Stimulated activated naive CD4-positive, alpha-beta T cell treated with Interleukin-2 at 50 U/mL for 16 hours (primary cell): ENCODE measurements at places on chromosomes 7 and 10.

GRCh38 chr7:7701527-7701926, 16.9 kb downstream of the RPA3 start:
- no peak for DNase-seq

DNA sequence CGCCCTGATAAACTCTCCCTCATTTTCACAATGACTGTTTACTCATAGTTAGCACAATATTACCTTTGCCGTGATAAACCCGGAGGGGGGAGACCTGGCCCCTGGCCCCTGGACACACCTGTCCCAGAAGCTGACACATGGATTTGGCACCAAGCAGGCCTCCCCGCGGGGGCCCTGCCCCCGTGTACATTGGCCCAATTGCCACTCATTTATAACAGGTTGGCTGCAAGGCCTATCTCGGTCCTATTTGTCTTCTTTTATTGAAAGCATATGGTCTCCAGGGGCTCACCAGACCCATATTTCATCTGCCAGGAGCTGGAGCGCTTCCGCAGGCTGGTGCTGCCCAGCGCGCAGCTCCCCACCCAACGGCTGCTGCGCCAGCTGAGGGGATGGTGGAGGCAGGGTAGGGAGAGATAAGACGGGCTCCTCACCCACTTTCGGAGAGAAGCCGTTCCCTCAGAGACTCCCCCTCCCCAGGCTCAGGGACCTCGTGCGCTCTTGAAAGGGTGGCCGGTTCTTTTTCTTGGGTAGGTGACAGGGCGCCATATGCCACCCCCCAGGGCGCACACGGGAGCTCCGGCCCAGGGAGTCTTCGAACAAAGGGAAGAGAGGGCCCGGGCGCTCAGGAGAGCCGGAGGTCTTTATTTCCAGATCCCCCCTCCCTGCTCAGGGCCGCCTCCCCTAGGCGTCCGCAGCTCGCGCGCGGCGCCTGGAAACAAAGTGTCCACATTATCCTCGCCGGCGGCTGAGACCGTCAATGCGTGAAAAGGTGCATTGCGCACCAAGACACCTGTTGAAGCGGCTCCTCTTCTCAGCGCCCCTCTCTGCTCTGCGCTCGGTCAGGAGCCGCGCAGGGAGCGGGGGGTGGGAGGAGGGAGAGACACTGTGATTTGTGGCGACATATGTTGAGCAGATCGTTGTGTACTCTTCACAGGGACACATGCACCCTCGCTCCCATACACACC, 4.3 kb upstream of the NEUROG3 start:
- no peak for DNase-seq

DNA sequence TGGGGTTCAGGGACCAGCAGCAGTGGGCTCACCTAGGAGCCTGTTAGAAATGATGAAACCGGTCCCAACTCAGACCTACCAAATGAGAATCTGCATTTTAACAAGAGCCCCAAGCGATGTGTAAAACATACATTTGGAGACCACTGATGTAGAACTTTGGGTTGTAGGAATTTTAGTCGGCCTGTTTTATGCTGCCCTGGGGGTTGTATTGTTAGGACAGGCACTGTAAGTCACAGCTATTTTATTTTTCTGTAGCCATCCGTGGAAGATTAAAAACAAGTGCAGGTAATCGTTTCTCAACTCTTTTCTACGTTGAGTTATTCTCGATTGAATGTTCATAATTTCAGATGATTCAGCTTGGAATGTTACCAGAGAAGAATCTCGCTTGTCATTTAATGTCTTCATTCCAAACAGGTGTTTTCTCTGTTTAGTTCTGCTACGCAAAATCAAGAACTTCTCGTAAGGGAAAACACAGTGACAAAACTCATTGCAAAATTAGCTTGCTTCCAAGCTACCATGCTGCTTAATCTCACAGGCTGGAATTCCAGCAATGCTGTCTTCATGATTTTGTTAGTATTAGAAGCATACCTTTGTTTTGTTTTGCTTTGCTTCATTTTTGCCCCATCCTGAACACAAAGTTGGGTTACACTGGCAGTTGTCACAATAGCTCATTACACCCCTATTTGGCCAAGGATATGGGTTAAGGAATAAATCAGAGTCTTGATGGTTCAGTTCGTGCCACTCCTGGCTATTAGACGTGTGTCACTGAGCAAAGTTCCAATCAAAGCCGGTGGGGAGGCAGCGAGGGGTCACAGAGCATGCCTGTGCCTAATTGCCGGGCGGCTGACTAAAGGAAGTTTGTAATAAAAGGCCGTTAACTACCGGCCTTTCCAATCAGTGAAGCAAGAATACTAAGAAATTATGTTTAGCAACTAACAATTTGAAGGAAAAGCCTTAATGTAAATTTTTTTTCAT, 676.9 kb downstream of the GATA3 start:
- no peak for DNase-seq

- DNase-seq = no peak
These were observed 32.6 kb downstream of the CFAP43 start for GRCh38 chr10:104199567-104199966.

- DNase-seq = no peak
These were observed 66.4 kb downstream of the PTF1A start for GRCh38 chr10:23258516-23258915.

GRCh38 chr10:11670381-11670780, 58.9 kb upstream of the USP6NL start:
- no peak for DNase-seq

- peak; percentile 20 for DNase-seq
These were observed 106.7 kb downstream of the TES start for GRCh38 chr7:116316838-116317628.

GRCh38 chr7:106110238-106110560, 1.9 kb downstream of the SYPL1 start:
- no peak for DNase-seq

DNA sequence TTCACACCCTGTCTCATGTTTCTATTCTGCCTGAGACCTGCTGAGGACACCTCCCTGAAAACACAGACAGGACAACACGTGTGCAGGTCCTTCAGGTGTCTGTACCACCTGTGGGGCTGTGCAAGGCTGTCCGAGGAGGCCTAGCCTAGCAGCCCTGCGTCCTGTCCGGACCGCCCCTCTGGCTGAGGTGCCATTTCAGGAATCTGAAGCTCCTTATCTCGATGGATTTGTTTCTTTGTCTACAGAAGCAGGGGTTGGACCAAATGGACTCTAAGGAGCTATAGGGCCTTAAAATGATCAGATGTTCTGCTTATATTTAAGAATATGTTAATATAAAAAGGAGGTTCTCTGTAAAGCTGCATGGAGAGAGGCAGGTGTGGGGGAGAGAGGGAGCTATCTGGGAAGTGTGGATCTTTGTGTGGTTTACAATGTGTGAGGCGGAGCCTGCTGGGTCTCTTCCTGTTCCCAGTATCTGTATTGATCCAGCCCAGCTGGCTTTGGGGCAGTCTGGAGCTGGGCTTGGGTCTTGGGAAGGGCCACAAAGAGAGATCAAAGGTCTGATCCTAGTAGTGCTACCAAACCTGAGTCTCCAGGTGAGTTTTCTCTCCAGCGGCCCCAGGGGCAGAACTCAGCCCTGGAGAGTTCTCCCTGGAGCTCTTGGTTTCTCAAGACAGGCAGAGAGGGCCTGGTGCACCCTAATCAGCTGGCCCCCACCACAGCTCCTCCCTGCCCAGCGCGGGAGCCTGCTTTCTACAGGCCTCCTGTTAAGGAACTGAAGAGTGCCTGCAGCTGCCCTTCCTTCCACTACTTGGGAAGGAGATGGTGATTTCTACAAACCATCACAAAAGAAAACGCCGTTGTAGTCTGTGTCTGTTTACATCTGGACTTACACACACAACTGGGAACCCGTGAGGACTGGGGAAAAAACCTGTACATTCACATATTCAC, 3.4 kb upstream of the MNX1 start:
- DNase-seq = no peak

- DNase-seq = no peak
These were observed 3.9 kb upstream of the MIOS start for GRCh38 chr7:7562736-7563135.

DNA sequence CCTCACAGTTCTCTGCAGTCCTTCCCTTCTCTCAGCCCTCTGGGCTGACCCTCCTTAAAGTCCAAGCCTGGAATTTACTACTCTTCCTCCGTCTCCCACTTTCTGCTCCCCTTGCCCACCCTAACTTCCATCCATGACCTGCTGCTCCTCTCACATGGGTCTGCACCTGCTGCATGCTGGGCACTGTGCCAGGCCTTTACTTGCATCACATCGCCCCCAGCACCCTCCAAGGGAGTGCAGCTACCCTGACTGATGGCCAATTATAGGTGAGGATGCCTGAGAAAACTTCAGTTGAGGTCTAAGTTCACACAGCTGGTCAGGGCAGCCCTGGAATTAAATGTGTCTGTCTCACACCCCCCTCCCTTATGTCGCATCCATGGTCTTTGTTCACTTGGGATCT, 53.6 kb upstream of the ZPBP start:
- DNase-seq = no peak

DNA sequence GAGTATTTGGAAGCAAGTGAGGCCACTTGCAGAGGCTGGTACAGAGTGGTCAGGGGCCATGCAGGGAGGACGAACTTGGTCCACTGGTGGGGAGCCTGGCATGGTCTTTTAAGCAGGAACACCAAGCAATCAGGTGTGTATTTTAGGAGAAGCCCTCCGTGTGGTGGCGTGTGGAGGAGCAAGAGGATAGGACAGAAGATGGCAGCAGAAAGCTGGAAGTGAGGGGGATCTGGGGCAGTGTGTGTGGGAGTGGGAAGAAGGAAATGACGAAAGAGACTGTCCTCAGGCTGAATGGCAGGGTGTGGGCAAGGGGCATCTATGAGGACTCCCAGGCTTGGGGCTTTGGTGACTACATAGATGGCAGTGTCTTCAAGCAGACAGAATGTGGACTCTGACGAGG, 51.2 kb downstream of the TEX36 start:
- DNase-seq = no peak

DNA sequence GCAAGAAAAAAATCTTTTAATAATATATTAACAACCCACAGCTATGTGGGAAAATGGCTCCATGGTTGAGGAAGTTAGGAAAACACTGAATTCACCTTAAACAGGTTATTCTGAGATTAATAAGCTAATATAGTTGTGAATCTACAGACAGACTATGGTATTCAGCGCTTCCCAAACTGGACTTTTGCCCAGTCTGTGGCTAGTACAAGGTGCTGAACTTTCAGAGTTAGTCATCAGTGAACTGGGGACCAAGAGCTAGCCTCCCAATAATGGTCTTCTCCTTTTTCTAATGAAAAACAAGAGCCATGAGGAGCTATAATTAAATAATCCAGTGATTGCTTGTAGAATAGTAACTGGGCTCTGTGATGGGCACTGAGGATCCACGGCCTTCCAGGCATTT, 65.3 kb downstream of the FRMPD2 start:
- no peak for DNase-seq

GRCh38 chr7:32298408-32299132, 191.6 kb downstream of the LSM5 start:
- no peak for DNase-seq

DNA sequence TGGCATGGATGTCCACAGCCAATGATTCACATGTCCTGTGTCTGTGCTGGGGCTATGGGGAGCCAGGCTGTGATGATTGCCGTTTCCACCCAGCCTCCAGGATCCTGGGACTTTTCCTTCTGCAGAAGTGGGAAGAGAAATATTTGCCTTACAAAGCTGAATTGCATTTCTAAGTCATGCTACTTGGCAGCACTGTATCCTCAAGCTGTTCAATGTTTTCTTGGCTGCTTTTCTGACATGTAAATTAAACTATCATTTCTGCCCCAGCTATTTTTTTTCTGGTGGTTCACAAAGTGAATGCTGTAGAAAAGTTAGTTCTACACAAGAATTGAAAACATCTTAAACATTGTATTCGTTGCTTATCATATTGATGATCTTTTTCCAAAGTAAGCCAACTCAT, 51.9 kb upstream of the TCERG1L start:
- no peak for DNase-seq

DNA sequence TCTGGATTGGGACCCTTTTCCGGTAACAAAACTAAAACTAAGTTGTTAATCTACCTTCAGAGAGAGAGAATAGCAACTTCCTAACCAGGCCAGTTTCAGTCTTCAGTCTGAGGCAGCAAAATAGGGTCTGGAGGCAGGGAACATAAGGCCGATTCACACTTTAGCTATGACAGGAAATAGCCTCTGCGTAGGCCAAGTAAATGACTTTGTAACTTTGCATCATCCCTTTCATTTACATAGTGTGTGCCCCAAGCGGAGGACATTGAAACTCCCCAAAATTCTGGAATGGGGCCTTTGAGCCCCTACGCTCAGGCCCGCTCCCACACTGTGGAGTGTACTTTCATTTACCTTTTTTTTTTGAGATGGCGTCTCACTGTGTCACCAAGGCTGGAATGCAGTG, 1.7 kb upstream of the UPP1 start:
- DNase-seq = no peak

- no peak for DNase-seq
These were observed 18.1 kb downstream of the RP9 start for GRCh38 chr7:33091111-33091531.

DNA sequence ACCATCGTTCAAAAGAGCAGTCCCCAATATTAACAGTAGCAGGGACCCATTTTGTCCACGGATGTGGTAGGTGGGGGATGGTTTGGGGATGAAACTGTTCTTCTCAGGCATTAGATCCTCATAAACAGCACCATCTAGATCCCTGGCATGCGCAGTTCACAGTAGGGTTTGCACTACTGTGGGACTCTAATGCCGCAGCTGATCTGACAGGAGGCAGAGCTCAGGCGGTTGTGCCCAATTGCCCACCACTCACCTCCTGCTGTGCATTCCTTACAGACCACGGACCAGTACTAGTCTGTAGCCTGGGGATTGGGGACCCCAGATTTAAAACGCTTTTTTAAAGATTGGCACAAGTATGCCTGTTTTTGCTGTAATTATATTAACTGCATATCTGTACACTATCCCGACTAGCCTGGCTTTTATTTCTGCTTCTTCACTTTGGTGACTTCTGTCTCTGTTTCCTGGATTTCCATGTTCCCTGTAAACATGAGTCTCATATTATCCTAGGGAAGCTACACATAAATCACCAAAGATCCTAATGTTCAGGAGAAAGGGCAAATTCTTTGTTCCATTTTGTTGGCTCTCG, 163.3 kb upstream of the AKR1E2 start:
- DNase-seq = no peak

GRCh38 chr10:79321951-79322350, 25.3 kb upstream of the PPIF start:
- DNase-seq = no peak

DNA sequence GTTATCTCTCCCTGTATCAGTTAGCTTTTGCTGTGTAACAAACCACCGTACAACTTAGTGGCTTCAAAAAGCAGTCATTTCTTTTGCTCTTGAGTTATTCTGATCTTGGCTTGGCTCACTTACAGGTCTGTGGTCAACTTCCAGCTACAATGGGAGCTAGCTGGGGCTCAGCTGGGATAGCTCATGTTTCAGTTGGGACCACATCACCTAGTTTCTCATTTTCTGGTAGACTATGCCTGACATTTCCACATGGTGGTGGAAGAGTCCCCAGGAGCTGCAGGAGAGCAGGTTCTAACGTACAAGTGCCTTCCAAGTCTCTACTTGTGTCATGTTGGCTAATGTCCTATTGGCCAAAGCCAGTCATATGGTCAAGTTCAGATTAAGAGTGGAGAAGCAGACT, 25.8 kb upstream of the PIP4K2A start:
- no peak for DNase-seq

- DNase-seq = no peak
These were observed 68.7 kb upstream of the SEC61G start for GRCh38 chr7:54827734-54828133.

GRCh38 chr7:156559001-156559400, 81.6 kb upstream of the RNF32 start:
- no peak for DNase-seq
